ENCODE measurements at places on chromosomes 16 and 17.

- DNase-seq = no peak
These were observed 677 bp downstream of the CBX1 start for GRCh38 chr17:48100591-48101011.

GRCh38 chr16:8776129-8776584, 21.3 kb downstream of the TMEM186 start:
- DNase-seq = no peak

GRCh38 chr17:46201491-46201890, 8.3 kb upstream of the KANSL1 start:
- no peak for DNase-seq

- DNase-seq = no peak
These were observed 9.5 kb downstream of the ADGRG1 start for GRCh38 chr16:57637965-57638364.

DNA sequence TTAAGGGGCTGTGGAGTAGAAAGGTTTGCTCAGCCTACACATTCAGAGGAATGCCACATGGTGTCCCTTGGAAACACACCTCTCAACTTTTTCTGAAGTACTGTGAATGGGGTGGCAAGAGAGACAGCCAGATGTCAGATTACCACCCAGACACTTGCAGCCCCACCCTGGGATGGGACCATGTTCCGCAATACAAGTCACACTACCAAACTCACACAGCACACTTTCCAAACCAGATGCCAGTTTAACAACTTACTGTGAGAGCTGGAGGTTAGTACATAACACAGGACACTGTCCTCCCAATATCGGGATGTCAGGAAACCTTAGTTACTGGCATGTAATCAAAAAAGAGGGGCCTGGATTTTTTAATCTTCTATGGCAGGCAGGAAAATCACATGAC, 7.9 kb downstream of the USP7 start:
- no peak for DNase-seq

- DNase-seq = no peak
These were observed 7.2 kb downstream of the MRPL58 start for GRCh38 chr17:75019710-75020109.

- DNase-seq = no peak
These were observed 83.6 kb downstream of the RGS9 start for GRCh38 chr17:65220732-65221131.

DNA sequence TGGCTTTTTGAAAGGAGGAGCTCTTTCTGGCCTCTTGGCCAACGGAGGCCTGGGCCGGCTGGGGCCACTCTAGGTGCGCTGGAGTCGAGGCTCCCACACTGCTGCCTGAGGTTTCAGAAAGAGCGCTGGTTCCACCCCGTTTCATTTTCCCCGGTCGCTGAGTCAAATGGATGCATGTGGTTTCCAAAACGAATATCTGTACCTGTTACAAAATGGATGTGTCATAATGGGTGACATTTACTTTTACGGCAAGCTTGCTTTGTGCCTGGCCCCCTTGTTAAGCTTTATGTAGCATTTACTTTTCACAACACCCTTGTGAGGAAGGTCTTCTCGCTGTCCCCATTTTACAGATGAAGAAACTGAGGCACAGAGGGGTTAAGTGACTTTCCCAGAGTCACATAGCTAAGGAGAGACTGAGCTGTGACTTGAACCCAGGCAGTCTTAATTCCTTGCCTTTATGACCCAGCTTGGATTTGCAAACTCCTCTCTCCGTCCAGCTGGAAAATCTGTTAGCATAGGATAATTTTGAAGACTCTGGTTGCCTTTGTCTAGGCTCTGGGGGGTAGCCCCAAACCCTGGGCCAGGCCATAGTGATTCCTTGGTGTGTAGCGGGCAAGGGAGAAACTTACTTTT, 10.6 kb downstream of the KSR1 start:
- DNase-seq = no peak

DNA sequence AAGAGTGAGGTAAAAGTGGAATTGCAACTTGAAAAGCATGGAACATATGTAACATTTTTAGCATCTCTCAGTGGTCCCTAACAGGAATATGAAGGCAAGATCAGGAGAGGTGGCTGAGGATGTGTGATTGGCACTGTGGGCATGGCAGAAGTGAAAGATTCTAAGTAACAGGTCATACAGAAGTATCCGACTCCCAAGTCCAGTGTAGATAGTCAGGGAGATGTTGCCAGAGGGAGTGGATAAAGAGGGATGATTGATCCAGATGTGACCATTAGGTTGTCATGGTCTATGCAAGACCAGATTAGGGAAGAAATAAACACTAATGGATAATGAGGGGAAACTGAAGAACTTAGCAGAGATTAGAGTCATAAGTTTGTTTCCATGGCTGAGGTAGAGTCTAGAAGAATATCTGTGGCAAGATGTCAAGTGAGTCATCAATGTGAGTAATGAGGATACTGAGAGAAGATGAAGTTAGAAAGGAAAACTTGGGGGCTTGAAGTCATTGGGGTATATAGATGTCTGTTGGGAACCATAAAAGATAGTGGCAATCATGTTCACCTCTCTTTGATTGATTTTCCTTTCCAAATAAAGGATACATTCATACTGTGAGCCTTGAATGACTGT, 23.9 kb upstream of the CAPNS2 start:
- no peak for DNase-seq

DNA sequence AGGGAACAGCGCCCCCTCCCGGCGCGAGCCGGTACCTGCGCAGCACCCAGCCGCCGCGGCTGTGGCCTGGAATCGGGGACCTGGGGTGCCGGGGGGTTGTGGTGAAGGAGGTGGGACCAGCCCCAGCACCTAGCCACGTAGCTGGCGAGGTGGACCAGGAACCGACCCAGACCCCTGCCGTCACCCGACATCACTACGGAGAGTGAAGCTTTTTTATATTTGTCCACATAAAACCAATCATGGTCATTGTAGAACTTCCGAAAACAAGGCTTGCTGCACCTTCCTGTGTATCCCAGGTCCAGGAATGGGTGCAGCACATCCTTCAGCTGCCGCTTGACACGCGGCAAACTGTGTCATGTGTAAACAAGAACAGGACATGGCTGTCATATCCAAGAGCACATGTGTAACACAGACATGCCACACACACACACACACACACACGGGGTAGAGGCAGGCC, 1.3 kb downstream of the HBQ1 start:
- DNase-seq = no peak

DNA sequence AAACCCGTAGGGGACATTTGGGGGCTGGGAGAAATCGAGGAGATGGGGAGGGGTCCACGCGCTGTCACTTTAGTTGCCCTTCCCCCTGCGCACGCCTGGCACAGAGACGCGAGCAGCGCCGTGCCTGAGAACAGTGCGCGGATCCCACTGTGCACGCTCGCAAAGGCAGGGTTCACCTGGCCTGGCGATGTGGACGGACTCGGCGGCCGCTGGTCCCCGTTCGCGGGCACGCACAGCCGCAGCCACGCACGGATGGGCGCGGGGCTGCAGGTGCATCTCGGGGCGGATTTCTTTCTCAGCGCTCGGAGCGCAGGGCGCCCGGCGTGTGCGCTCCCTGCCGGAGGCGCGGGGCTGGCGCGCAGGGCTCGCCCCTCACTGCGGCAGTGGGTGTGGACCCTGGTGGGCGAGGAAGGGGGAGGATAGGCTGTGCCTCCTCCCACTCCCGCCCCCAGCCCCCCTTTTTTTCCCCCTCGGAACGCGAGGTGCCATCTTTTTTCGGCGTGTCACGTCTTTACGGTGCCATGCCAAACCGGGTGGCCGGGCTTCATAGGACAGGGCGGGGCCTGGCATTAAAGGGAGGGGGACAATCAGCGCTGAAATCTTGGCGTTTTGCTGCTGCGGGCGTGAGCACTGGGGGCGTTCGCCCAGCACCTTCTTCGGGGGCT, 1.1 kb downstream of the MAPT start:
- no peak for DNase-seq

DNA sequence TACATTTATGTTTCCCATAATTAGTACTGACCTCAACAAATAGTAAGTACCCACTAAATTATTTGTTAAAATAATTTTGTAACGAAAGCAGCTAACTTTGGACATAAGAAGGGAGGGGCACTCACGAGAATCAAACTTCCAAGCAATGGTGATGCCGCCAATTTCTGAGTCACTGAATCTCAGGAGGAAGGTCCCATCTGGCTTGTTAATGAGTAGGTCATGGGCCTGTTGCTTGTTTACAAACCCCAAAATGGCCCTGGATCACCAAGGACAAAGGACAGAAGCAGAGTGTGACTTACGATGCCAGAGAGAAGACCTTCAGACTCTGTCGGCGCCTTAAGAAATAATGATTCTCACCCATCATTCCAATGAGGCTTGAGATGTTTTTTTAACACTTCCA, 15.8 kb upstream of the GHDC start:
- DNase-seq = no peak

- no peak for DNase-seq
These were observed 17.8 kb upstream of the CIBAR2 start for GRCh38 chr16:85129876-85130704.

DNA sequence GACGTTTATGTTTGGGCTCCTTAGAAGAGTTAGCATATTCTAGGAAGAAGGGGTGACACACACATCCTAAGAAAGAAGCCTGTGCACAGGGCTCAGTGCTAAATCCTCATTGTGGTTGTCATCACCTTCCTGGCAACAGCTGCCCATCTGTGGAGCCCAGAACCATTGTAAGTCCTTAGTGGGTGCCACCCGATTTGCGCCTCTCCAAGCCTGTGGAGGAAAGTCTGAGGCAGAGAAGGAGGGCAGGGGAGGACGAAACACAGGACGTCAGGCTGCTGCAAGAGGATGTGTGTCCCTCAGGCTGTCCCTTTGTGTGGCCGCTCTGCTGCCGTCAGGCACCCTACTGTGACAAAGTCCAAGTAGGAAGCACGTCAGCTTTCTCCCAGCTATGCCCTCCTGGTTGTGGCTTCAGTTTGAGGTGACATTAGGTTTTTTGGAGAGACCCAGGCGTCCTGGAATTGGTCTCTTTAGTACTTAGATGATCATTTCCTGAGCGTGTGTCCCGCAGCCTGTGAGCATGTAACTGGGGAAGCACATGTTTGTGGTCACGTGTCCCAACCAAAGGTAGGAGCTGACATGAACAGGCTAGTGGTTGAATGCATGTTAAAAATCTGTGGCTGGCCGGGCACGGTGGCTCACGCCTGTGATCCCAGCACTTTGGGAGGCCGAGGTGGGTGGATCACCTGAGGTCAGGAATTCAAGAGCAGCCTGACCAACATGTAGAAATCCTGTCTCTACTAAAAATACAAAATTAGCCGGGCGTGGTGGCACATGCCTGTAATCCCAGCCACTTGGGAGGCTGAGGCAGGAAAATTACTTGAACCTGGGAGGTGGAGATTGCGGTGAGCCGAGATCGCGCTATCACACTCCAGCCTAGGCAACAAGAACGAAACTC, 10.7 kb downstream of the CLUAP1 start:
- DNase-seq = no peak

DNA sequence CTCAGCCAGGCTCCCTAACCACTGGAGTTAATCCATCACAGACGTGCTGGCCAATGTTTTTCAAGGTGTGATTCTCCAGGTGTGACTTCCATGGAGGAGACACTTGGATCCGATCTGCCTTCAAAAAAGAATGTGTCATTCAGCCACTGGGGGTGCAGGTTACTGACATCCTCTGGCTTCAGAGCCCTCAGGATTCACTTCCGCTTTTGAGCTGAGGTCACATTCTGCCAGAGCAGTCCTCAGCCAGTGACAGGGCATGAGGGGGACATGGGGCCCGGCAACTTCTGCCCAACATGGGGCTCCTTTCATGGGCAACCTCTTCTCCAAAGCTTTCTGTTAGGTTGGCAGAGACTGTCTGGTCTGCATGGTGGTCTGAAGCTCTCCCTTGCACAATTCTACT, 81.4 kb downstream of the GRIN2A start:
- no peak for DNase-seq

DNA sequence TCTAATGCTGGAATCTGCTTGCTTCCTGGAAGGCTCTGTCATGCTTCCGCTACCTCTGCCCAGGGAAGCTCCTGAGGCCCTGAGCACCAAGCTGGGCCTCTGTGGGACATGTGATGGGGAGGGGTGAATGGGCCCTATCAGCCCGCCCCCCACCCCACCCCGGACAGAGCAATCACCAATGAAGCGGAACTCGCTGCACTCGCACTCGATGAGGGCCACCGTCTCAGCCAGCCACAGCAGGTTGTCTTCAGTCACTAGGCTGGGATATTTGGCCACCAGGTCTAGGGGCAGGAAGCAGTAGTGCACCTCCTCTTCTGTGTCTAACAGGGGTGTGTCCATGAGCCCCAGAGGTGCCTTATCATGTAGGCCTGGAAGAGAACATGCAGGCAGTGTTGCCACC, 23.6 kb downstream of the KCTD19 start:
- no peak for DNase-seq

DNA sequence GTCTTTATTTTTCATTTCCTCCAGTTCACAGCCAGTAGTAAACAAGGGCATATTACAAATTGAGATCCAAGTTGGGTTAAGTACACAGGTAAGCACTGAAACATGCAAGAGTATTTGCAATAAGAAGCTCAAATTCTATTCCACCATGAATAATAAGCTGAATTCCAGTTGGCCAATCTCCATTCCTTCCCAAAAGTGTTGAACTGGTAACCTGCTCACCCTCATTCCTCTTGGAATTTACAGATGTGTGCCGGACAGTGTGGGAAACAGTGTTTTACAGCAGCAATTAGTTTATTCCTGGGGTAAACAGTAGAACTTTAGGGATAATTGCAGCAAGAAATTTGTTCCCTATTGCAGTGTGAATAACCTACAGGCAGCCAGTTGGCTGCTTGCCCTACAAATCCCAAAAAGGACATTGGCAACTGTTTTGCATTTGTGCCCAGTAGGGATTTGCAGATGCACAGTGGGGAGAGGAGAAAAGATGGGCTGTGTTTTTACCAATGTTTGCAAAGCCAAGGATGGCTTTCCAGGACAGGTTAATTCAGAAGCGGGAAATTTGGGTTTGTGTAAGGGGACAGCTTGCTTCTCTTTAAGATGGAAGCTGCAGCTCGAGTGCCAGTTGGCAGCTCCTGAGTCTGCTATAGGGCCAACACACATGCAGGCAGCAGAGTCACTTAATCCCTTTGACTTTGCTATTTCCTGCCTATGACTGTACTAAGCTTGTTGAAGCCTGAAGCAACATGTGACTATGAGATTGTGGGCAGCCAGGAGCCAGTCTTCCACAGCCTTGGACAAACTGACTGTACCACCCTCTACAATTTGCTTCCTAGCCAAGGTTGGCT, 318.9 kb downstream of the MAP2K6 start:
- peak; percentile 56 for DNase-seq

DNA sequence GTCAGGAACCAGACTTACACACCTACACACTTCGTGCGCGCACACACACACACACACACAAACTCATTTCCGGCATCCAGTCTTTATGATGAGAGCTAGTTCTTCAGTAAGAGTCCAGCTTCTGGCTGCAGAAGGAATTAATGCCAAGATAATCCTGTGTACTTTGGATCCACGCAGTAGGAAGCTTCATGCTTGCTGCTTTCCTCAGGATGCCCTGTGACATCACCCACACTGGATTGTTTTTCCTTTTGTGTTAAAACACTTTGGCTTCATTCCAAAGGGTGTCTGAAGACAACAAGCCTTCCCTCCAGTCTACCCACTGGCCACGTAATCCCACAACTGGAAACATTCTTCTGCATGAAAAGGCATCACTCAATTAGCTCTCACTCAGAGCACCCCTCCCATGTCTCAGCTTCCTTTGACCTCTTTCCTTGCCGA, 35.4 kb downstream of the KCNJ16 start:
- no peak for DNase-seq

Measured in AG04449 (cell line).